HEK293T (cell line): ENCODE measurements at places on chromosomes 2 and 18.

GRCh38 chr2:161208527-161209139 is 48.4 kb downstream of the TANK start:
- no peak for DNase-seq

DNA sequence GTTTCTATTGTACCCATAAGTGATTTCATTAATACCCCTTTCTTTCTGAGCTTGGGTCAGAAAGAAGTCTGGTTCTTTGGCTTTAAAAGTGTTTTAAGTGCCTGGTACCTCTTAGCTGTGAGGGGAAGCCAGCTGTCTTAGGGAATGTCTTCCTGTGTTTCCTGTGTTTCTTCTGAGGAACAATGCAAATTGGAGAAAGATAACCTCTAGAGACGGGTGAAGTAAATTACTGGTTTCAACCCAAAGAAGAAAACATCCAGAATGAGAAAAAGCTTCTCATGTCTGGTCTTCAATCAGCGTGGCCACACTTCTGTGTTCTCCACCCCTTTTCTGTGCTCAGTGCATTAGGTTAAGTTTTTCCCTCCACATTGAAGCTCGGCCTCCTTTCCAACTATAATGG is 10.2 kb upstream of the CHN1 start:
- no peak for DNase-seq

- no peak for DNase-seq
Measured at GRCh38 chr2:191001624-191002023, 12.3 kb downstream of the STAT1 start.

DNA sequence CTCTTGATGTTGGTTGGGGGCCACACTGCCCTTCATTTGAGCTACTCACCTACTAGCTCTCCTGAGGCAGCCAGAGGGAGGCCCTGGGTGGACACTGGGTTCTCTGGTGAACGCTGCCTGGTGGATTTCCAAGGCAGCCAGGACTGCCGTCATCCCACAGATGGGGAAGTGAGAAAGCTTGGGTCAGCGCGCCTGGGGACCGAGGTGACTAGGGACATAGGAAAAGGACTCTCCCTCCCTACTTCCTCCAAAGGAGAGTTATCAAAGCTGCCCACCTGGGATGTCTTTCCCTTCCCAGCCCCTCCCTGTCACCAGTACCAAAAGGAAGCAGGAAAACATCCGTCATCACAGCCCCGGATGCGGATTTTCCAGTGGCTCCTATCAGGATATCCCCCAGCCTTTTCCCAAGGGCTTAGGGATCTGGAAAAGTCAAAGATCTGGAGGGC is 3.8 kb upstream of the SEMA4C start:
- no peak for DNase-seq

DNA sequence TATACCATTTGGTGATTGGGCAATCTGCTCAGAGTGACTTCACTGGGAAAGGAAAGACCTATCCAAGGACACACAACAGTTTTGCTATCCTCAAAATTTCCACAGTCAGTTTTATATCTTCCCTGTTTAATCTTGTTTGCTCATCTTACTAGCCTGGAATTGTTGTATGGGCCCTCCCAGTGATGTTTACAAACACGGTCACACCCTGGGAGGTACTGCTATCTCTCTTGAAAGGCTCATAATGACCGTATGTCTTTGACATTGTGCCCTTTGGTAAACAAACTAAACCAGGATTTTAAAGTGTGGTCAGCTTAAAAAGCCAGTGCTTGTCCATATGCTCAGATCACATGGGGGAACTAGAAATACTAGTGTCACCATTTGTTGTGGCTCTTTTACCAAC is 277.0 kb downstream of the CDH2 start:
- no peak for DNase-seq

DNA sequence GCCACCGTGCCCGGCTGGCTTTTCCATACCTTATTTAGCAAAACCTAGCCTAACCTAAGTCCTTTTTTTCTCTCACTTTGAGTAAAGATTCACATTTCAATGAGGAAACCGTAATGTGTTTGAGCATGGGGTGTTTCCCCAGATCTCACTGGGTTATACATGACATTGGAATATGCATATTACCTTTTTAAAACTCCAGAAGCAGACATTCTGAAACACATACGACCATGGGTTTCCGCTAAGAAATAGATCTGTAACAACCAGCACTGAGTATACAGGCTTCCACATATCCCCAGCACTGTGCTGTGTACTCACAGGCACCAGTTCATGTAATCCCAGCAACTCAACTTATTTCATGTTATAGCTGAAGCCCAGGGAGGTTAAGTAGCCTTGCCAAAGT is 41.0 kb upstream of the FOSL2 start:
- no peak for DNase-seq

- no peak for DNase-seq
Measured at GRCh38 chr2:25072606-25073005, 30.7 kb downstream of the EFR3B start.
